ENCODE measurements at places on chromosomes 13 and 19.

DNA sequence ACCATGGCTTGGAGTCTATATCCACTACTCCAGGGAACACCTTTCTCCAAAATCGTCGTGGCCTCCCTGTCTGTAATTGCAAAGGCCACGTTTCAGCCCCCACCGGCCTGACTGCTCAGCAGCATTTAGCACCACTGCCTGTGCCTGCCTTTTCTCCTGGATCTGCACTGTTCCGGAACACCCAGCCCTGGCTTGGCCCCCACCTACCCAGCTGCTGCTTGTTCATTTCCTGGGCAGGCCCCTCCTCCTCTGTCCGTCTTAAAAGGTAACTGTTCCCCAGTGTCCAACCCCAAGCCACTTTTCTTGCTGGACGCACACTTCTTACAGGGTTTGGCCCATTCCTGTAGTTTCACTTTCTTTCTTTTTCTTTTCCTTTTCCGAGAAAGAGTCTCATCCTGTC lies 8.5 kb upstream of the SYT5 start:
- DNase-seq: no peak

- no peak for DNase-seq
These were observed 8.7 kb downstream of the EML2 start for GRCh38 chr19:45630463-45630862.

DNA sequence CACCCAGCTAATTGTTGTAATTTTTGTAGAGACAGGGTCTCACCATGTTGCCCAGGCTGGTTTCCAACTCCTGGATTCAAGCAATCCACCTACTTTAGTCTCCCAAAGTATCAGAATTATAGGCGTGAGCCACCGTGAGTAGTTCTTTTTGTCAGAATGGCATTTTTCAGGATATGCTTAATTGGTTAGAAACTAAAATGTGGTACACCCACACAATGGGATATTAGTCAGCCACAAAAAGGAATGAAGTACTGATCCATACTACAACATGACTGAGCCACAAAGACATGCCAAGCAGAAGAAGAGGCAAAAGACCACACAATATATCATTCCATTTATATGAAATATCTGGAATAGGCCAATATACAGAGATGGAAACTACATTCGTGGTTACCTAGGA lies 41.7 kb upstream of the MAP3K10 start:
- DNase-seq: no peak

DNA sequence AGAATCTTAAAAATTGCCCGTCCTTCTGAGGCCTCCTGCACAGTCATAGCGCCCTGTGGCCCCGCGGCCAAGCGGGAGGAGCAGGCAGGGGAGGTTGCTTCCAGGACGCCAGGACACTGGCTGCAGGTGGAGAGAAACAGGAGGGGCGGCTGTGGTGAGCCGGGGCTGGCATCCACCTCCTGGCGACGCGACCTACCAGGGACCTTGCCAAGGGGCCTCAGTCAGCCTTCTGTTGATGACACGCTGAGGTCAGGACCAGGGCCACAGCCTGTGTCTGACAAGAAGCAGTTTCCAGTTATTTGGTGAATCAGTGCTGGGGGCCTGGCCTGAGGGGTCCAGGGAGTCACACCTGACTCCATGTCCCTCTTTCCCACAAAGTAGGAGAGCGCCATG lies 13.3 kb upstream of the MKNK2 start:
- no peak for DNase-seq

GRCh38 chr13:38980750-38981078 lies 9.9 kb downstream of the STOML3 start:
- DNase-seq: no peak

- DNase-seq: no peak
These were observed 8.7 kb downstream of the HIPK4 start for GRCh38 chr19:40381321-40381720.

- no peak for DNase-seq
These were observed 1287.1 kb downstream of the PCDH9 start for GRCh38 chr13:65943024-65943423.

All from activated naive CD4-positive, alpha-beta T cell (primary cell).